ENCODE measurements at places on chromosomes 4 and X. TPM values are rescaled to one million over a fixed set of nuclear protein-coding genes. Genes with fewer than 3 reads are reported as not detected.

Gene DCLK2
- total RNA-seq = 2.4 TPM

Gene DKK2
- total RNA-seq = under 0.01 TPM

Gene MAGEB16
- total RNA-seq = not detected

Gene CT45A2
- total RNA-seq = not detected

Gene DRD5
- total RNA-seq = not detected

Gene INPP4B
- 23.2 TPM for total RNA-seq

Gene LINC00632
- 0.09 TPM for total RNA-seq

Gene WFS1
- 62.2 TPM for total RNA-seq

Gene RAB39B
- total RNA-seq = 0.52 TPM

Gene RGN
- 0.34 TPM for total RNA-seq

Gene SRPX
- total RNA-seq = 84.5 TPM

Gene CHRNA9
- total RNA-seq = not detected

Gene MAP7D2
- 0.09 TPM for total RNA-seq

Gene SMIM31
- not detected for total RNA-seq

Gene SNX25
- total RNA-seq = 61.3 TPM
